H1 (cell line): ENCODE measurements at places on chromosomes 3 and 15. TPM values are rescaled to one million over a fixed set of nuclear protein-coding genes. Genes with fewer than 3 reads are reported as not detected.
A peak's percentile ranks its signal among the peaks of the same experiment; 100 is the strongest.

- H3K27me3 ChIP-seq = no peaks in the 10 kb centered on the region
- peak within 1 kb of the TSS; percentile 99 for H3K4me3 ChIP-seq
- no peaks in the 10 kb centered on the region for H3K36me3 ChIP-seq
- H3K4me1 ChIP-seq = peaks cover 5% of the 10 kb centered on the region; the same call in 1 of the 2 replicates
- H3K27ac ChIP-seq = no peak within 1 kb of the TSS; the same call in 1 of the 2 replicates
These were observed at the start of gene SFMBT1 for GRCh38 chr3:53045518-53046170. Gene SFMBT1, minus strand, starts transcription at chr3:53046073. Its CDS starts 76,945 bp downstream, at chr3:52969128.

OIP5 gene
- 34.8 and 36.7 TPM in 2 replicates for total RNA-seq

OSTN gene
- total RNA-seq = not detected in 2 replicates

GRCh38 chr3:150036780-150037179 is 66.1 kb upstream of the PFN2 start:
- no peak for DNase-seq
- H3K4me1 ChIP-seq = peaks cover 17% of the 10 kb centered on the region
- H3K27me3 ChIP-seq = peaks cover 17% of the 10 kb centered on the region
- no peaks in the 10 kb centered on the region for H3K36me3 ChIP-seq
- no peak overlapping the region for H3K27ac ChIP-seq

DCBLD2 gene
- 59.1 and 63.8 TPM in 2 replicates for total RNA-seq

GRCh38 chr15:98121957-98122356 is 161.5 kb downstream of the ARRDC4 start:
- H3K27ac ChIP-seq = no peak overlapping the region
- H3K4me3 ChIP-seq = no peak overlapping the region
- no peaks in the 10 kb centered on the region for H3K4me1 ChIP-seq
- H3K27me3 ChIP-seq = no peaks in the 10 kb centered on the region

GRCh38 chr3:42661593-42662022 is 8.1 kb downstream of the ZBTB47 start:
- no peaks in the 10 kb centered on the region for H3K4me1 ChIP-seq
- H3K4me3 ChIP-seq = no peak overlapping the region
- H3K27me3 ChIP-seq = no peaks in the 10 kb centered on the region
- no peaks in the 10 kb centered on the region; the same call in 1 of the 2 replicates for H3K36me3 ChIP-seq
- no peak overlapping the region for H3K27ac ChIP-seq

DNA sequence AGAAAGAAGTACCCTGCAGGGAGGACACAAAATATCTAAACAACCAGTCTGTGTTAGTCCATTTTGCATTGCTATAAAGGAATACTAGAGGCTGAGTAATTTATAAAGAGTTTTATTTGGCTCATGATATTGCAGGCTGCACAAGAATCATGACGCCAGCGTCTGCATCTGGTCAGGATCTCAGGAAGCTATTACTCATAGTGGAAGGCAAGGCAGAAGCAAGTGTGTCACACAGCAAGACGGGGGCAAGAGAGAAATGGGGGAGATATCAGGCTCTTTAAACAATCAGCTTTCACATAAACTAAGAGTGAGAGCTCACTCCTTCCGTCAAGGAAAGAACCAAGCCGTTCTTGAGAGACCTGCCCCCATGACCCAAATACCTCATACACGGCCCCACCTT is 614.8 kb downstream of the ZIC1 start:
- H3K36me3 ChIP-seq = no peaks in the 10 kb centered on the region
- DNase-seq = no peak
- no peak overlapping the region for H3K4me3 ChIP-seq

DNA sequence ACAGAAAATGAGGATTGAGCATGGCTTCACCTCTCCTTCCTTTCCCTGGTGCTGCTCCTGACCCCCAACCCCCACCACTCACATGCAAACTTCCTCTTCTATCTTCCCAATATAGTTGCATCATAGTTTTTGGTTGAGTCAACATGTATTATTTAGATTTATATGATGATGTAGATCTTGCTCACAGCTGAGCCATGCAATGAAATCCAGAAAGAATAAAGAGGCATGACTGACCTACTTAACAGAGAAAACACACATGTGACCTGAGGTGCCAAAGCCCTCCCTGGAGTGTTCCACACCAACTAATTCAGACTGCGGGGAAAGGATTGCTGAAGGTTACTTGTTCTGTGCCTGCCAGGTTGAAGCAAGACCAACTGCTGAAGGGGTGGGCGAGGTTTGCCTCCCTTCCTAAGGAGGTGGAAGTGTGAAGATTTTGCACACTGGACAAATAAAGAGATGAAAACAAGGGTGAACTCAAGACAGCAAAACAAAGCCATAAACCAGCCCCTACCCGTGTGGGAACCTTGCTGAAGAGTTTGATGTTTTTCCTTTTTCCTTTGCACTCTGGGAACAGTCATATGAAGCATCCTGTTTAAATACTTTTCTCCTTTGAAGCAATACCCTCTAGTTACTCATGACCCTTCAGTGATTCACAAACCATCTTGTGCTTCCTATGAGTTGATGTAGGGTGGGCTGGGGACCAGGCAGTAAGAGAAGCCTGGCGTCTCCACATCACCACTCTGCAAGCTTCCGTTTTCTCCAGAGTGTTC is 155.2 kb upstream of the UBE2E1 start:
- no peak for DNase-seq
- no peaks in the 10 kb centered on the region for H3K27me3 ChIP-seq
- peaks cover 5% of the 10 kb centered on the region; the same call in 1 of the 2 replicates for H3K4me1 ChIP-seq

DNA sequence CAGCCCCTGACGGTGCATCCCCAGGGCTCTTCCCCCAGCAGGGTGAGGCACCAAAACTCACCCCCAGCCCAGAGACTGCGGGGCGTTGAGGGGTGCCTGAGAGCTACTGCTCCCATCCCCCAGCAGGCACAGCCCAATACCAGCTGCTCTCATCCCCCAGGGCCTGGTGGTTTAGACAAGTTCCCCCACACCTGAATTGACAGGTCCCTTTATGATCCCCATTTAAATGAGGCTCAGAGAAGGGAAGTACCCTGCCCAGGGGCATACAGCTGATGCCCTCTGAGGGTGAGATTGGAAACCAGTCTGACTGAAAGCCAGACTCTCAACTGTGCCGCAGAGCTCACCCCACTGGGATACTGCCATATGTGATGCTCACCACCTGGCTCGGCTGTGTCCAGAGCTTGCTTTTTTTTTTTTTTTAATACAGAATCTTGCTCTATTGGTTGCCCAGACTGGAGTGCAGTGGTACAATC is 20.1 kb downstream of the DUSP7 start:
- no peak for DNase-seq
- H3K4me1 ChIP-seq = peaks cover 2% of the 10 kb centered on the region; the same call in 1 of the 2 replicates
- H3K27me3 ChIP-seq = no peaks in the 10 kb centered on the region
- no peaks in the 10 kb centered on the region for H3K36me3 ChIP-seq
- no peak overlapping the region for H3K4me3 ChIP-seq

DNA sequence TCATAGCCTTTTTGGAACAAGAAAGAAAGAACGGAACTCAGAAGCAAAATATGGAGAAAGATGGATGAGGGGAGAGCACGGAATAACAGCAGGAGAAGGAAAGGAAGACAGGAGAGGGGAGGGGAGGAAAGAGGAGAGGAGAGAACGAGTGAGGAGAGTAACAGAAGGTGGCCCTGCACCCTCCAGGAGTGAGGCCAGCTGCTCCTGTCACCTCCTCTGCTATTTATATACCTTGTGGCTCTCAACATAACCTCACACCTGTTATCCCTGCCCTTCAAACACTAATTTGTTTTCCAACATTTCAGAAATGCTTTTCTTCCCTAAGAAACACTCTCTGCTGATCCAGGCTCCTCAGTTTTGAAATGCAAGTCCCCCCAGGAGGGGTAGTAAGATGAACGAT is 53.4 kb upstream of the ATP2B2 start:
- no peak for DNase-seq
- H3K4me3 ChIP-seq = no peak overlapping the region
- H3K4me1 ChIP-seq = peaks cover 3% of the 10 kb centered on the region; the same call in 1 of the 2 replicates
- no peaks in the 10 kb centered on the region for H3K36me3 ChIP-seq
- H3K27ac ChIP-seq = no peak overlapping the region
- no peaks in the 10 kb centered on the region for H3K27me3 ChIP-seq

MEX3B gene
- 15.6 and 15.9 TPM in 2 replicates for total RNA-seq

DNA sequence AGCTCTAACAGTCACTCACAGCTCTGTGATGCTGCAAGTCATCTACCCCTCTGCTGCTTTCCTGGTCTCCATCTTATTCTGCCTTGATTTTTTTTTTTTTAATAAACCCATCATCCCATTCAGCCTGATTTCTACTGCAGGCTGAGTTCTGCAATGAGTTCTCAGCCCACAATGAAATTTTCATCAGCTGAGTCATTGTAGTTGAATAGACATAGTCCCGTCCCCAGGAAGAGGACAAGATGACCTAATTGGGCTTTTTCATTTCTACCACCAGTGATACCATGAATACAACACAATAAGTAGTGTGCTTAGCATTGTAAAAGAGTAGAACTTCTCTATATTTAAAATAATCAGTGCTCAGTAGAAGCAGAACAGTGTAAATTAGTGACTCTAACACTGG is 59.3 kb downstream of the C3orf85 start:
- H3K27ac ChIP-seq = no peak overlapping the region
- H3K4me1 ChIP-seq = no peaks in the 10 kb centered on the region
- no peak for DNase-seq
- no peaks in the 10 kb centered on the region for H3K36me3 ChIP-seq

SLITRK3 gene
- total RNA-seq = 3.2 and 3.4 TPM in 2 replicates

LMAN1L gene
- total RNA-seq = not detected in 2 replicates

C3orf85 gene
- not detected in 2 replicates for total RNA-seq
